ENCODE measurements at places on chromosomes 4 and X.

DNA sequence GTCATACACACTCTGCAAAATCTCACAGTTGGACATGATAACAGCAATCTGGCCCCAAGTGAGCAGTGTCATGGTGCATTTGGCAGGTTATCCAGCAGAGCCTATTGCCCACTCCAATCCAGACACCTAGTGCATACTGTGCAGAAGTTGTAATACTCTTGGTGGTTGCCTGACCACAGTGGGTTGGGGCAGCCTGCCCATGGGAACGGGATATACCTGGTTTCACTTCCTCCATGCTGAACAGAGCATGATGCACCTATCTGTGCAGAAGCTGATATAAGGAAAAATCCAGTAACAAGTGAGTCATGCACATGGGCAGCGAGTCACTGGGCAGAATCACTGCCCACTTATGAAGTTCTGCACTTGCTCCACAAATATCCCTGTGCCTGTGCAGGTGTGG is 105.3 kb upstream of the IGSF1 start:
- no peak for DNase-seq

DNA sequence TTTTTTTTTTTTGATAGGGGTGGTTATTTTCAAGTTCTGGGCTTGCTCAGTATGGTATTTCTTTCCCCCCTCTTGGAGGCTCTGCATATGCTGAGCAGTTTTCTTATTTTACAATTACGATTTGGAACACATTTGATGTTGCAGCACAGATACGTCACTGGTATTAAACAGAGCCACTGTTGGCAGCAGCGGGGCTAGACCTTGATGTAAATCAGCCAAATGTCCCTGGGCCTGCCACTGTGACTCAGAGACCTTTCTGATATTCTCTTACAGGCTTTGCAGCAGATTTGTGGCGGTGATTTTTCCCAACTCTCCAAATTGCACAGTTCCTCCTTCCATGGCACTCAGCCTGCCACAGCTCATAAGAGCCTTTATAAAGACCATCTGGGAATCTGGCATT is 81.1 kb downstream of the VMA21 start:
- DNase-seq: no peak

- DNase-seq: no peak
Observed at GRCh38 chrX:1449823-1450149, 2.9 kb downstream of the ASMTL start.

DNA sequence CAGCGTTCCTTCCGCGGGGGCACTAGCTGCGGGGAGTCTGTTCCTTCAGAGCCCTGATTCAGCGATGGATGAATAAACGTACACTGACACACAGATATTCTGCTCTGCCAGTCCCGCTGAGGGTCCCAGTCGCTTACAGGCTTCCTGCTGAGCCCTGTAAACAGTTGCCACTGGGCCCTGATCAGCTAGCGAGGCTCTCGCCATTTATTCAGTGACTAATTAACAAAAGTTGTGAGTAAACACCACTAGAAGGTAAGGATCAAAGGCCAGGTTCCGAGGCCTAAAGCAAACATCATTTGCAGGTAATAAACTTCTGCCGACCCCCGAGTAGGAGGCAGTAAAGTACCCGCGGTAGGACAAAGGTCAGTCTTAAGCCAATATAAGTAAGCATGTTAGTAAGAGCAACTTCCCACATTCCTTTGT is 442.6 kb upstream of the GALNT7 start:
- DNase-seq: no peak

GRCh38 chrX:129686422-129686948 is 31.7 kb upstream of the APLN start:
- DNase-seq: peak; percentile 25

DNA sequence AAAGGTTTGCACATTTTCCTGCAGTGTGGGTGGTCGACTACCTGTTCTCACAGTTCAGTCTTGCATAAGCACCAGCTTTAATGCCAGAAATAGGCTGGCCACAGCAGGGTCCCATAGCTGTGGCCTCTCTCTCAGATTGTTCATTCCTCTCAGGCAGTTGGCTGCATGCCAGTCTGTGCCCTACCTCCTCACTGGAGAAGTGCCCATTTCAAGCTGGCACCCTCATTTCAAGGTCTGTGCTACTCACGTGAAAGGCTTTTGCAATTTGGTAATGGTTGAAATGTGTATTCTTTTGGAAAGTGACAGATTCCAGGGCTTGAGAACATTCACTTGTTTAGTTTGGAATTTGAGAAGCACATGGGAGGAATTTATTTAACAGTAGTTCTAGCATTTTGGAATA is 28.9 kb upstream of the MTMR1 start:
- no peak for DNase-seq

- no peak for DNase-seq
Observed at GRCh38 chr4:113499696-113500095, 261.8 kb downstream of the CAMK2D start.

DNA sequence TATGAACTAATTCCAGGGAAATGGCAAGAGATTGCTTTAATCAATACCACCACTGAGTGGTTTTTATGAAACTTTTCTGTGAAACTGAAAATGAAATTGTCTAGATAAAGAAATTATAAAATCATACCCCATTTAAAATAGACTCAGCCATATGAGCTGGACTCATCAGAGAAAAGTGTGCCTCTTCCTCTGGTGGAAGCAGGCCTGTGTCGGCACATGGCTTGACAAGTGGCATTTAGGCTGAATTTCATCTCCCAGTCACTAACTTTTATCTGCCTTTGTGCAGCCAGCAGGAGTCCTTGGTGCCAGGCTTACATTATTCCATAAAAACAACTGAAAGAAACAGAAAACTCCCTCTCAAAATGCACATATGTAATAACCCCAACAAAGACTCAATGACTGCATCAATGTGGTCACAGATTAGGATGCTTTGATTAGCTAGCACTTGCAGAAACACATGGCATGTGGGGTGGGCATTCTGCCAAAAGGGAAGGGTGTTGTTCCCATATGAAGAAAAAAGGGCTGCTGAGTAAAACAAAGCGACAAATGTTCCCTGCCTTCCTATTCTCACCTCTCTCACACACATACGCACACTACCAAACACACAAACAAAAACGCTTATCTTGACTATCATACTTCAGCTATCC is 232.3 kb downstream of the PABPC4L start:
- no peak for DNase-seq

- DNase-seq: no peak
Observed at GRCh38 chrX:122641826-122642225, 542.3 kb upstream of the GRIA3 start.

- DNase-seq: no peak
Observed at GRCh38 chr4:118811832-118812231, 24.1 kb downstream of the SEC24D start.
